GM06990 (cell line): ENCODE measurements at places on chromosomes 5 and 9.

DNA sequence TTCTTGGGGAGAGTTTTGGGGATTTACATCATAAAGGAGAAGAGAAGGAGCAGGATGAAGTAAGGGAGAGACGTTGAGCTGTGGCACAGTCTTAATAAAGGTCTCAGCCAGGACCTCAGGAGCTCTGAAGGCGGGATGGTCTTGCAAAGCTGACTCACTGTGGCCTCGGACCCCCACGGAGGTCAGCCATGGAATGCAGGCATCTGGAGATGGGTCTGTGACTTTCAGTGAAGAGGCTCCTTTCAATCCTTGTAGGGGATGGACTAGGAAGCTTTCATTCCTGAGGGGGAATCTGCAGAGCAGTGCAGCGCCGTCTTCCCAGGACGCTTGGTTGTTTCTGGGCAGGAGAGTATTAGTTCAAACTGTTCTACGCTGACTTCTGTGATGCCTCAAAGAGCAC is 65.7 kb upstream of the BASP1 start:
- no peak for DNase-seq

DNA sequence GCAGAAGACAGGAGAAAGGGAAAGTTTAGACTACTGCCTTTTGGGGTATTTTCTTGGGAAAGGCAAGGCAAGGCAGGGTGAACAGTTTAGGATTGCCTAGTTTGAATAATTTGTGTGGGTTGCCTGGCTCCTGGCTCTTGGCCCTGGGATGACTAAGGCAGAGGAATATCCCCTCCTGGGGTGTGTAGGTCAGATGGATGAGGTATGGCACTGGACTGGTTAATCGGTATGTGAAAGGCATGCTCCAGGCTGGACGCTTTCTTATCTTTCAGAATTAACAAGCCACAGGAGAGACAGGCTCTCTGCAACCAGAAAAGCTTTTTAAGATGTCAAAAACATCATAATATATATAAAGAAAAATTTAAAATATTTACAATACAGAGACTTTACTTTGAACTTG is 58.6 kb downstream of the STARD4 start:
- no peak for DNase-seq

DNA sequence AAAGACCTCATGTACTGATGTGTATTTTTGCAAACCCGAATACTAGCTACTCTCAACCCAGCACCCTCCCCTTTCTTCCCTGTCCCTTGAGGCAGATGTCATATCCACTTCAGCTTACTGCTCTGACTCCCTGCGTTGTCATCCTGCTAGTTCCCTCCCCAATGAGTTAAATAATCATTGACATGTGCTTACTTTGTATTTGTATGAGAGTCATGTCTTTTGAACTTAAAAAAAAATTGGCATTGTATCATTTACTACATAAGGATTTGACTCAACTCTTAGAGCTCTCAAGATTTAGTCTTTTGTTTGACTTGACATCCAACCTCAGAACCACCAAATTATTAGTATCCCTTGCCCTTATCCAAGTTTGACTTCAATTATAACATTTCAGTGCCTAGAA is 219.7 kb upstream of the TUT7 start:
- DNase-seq, result no peak

- no peak for DNase-seq
Observed at GRCh38 chr9:95344735-95345325, 27.3 kb upstream of the FANCC start.

DNA sequence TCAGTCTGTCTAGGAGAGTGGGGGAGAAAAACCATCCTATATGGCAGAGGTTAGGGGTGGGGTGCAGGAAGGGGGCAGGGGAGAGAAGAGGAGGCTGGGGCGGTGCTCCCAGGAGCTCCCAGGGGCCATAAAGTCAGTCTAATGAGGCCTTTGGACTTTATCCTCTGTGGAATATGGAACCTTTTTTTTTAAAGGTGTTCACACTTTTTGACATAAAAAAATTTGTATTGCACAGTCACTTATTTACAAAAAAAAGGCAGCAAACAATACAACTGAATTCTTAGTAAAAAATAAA is 51.9 kb upstream of the SYNPO start:
- DNase-seq, result no peak

GRCh38 chr5:113514289-113514635 is 768 bp downstream of the YTHDC2 start:
- DNase-seq, result no peak

GRCh38 chr5:169629847-169630548 is 7.1 kb upstream of the DOCK2 start:
- no peak for DNase-seq

GRCh38 chr5:78326930-78327329 is 32.4 kb upstream of the AP3B1 start:
- DNase-seq, result no peak

DNA sequence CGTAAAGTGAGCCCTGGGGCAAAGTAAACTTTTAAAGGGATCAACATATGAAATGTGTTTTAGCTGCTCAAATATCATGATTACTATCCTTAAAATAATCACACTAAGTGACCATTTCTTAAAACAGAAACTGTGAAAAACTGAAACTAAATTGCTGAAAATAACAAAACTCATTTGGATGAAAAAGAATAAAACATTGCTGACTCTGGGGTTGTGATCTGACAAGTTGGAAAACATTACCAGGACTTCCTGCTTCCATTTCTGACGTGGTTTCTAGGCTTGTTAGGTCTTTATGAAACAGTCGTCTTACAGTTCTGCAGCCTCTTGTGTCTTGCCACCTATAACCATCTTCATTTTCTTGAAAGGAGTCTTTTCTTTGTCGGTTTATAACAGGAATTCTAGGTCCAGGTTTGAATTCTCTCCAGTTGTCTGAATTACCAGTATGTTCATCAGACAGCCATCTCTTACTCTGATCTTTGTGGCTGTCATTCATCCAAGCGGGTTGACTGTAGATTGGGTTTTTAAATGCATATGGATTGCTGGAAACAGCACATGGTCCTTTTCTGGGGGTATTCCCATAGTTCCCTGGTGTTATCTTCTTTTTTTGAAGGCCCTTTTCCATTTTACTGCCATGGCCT is 1.7 kb downstream of the TUT7 start:
- DNase-seq, result no peak

- no peak for DNase-seq
Observed at GRCh38 chr9:98191671-98192502, 550 bp downstream of the CORO2A start.

DNA sequence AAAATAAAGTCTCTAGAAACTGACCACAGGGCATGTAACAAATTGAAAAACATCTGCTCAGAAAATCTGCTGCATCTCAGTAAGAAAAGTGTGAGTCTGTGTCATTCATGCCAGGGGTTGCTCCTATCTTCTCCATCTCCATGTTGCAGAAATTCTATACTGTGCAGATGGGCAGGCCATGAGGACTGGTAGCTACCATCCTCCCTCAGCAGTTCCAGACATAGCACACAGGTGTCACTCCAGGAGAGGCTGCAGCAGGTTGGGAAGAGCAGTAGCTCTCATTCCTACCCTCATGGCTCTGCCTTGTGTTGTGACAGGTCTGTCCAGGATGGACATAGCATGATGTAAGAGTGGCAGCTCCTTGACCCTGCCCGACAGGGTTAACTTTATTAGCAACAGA is 173.4 kb downstream of the NDUFS4 start:
- no peak for DNase-seq

DNA sequence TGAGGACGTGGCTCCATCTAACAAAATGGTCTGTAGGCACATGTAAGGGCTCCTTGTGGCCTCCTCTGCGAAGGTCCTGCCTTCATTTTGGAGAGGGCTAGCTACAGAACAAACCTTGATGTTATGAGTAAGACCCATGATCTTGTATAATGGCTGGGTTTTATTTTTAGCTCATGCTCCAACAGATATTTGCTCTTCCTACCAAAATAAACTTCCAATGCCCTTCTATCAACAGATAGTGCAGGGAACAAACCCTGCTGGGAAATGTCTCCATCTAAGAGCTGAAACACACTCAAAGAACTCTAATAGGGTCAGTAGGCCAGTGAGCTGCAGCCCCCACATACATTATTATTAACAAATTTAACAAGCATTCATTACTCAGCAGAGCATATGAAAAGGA is 189.5 kb downstream of the LURAP1L start:
- DNase-seq, result no peak

- no peak for DNase-seq
Observed at GRCh38 chr5:52269859-52270258, 517.9 kb upstream of the ITGA1 start.

DNA sequence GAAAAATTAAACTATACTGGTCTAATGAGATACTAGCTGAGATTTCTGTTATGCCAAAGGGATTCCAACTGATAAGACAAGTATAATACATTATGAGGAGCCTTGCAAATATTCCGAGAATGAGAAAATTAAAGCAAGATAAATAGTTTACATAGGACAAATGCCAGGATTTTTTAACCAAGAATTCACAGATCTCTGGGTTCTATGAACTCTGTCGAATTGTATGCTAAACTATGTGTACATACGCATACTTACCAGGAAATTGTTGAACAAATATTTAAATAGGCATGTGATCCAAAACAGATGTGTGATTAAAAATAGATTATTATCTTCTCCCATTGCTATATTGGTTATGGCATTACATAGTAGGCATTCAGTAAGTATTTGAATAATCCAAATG is 616.6 kb downstream of the GABRG2 start:
- DNase-seq, result no peak
